ENCODE measurements at places on chromosomes 6 and 20. TPM values are rescaled to one million over a fixed set of nuclear protein-coding genes. Genes with fewer than 3 reads are reported as not detected.

DNA sequence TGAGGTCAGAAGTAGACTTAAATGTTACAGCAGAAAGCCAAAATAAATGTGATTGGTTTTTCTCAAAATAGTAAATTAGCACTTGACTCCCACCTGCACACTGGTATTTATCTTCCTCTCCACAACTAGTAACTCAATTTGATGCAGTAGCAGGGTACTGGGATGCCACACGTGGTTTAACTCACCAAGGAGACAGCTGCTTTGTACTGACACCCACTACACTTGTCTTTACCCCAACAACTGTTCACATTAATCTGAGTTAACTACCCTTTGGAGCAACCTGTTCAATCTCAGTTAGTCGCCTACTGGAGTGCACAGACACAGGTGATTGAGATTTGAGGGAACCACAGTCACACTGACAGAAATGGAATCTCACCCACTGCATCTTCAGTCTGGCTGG lies 242.1 kb downstream of the PRKN start:
- no peak for DNase-seq

GRCh38 chr6:41298785-41299502 lies 12.5 kb upstream of the TREM1 start:
- DNase-seq: no peak

DNA sequence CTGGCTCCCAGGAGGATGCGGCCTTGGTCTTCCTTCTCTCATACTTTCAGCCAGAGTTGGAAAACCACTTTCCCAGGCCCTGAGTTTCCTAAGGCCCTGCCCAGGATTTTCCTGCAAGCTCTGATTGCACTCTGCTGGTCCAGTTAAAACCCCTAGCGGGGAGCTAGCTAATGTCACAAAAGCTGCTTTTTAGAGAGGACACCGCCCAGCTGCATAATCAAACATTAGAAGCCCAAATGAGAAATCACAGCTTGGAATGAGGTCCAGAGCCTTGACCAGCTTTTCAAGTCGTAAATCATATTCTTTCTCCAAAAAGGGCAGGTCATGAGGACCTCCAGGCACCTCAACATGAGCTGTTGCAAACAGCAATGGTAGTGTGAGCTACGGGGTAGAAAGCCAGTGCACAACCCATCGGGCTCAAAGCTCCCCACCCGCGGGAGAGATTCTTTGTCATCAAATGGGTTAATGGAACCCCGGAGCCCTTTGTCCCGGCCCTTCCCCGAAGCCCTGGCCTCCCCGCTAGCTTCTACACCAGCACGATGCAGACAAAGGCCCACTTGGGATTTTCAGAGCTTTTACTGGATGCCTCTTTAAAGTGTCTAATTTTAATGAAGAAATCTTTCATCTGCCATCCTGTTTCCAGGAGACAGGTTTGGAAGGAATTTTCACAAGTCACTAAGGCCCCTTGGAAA lies 134.0 kb downstream of the SCML4 start:
- no peak for DNase-seq

DNA sequence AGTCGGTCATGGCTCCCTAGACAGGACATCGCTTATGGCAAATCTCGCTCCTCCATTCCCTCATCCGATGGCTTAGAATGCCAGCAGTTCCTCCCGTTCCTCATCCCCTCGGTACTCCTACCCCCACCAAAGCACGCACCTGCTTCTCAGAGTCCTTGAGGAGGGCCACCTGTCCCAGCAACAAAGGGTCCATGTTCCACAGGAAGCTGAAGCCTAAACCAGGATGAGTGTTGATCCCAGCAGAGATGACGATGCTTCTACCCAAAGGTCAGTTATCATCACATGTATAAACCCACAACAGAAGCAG lies 111.2 kb downstream of the THBS2 start:
- no peak for DNase-seq

- peak; percentile 63 for DNase-seq
These were observed 126.0 kb upstream of the SLC2A12 start for GRCh38 chr6:134178161-134179044.

DNA sequence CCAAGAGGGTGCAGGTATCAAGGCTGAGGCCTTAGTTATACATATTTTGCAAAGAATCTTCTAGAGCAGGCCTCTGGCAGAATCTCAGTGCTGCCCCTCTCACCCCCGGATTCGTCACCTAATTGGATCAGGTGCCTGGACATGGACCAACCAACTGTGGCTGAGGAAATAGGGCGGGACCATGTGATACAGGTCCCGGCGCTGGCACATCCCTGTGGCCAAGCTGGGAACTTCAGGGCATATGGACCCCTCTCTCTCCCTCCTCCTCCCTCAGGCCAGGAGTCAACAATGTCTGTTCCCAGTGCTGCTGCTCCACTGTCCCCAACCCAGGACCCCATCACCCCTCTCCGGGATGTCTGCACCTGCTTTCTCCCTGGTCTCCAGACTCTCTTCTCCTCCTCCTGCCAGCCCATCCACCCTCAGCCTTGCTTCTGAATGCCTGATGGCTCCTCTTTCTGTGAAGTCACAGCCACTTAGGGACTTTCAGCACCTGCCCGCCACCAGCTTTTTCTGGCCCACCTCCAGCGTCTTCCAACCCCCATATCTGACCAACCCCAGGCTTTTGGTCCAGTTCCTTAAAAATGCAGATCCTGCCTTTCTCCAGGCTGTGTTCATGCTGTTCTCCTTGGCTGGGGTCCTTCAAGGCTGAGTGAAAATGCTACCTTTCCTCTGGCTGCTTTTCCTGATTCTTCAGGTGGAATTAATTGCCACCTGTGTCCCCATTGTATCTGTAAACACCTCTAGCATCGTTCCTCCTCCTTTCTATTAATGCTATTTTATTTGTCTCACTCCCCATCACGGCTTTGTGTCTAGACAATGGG lies 19.0 kb upstream of the MLN start:
- DNase-seq: peak; percentile 31

FNDC11 gene
- total RNA-seq: 1.5 TPM

CLDN20 gene
- not detected for total RNA-seq

DNMT3B gene
- 58.0 TPM for total RNA-seq

FILIP1 gene
- 0.79 TPM for total RNA-seq

GPX5 gene
- not detected for total RNA-seq
